Hair follicle dermal papilla cell (primary cell): ENCODE measurements at places on chromosomes 2 and 18. TPM values are rescaled to one million over a fixed set of nuclear protein-coding genes. Genes with fewer than 3 reads are reported as not detected.

The PROKR1 gene
- total RNA-seq, result not detected in 2 replicates

The VWC2L gene
- total RNA-seq, result under 0.01 TPM in 1 of 2 replicates, not detected in the other

The RAMP1 gene
- total RNA-seq, result 0.32 and 0.85 TPM in 2 replicates

The MC5R gene
- total RNA-seq, result 0.16 TPM in 1 of 2 replicates, not detected in the other

The VWA3B gene
- total RNA-seq, result not detected in 2 replicates

The ANO7 gene
- 0.12 and 0.49 TPM in 2 replicates for total RNA-seq

The HOXD8 gene
- 21.7 and 25.5 TPM in 2 replicates for total RNA-seq

The HOXD1 gene
- total RNA-seq, result 1.9 and 2.9 TPM in 2 replicates

The MOCOS gene
- 8.9 and 14.5 TPM in 2 replicates for total RNA-seq

The GTF3C2 gene
- 29.7 and 32.4 TPM in 2 replicates for total RNA-seq

The EMILIN1 gene
- 147 and 151 TPM in 2 replicates for total RNA-seq

The SLC8A1 gene
- total RNA-seq, result 36.2 and 44.0 TPM in 2 replicates

The CIB4 gene
- not detected in 2 replicates for total RNA-seq

The HOXD12 gene
- not detected in 2 replicates for total RNA-seq

The OR6B2 gene
- total RNA-seq, result not detected in 2 replicates

The SNTG2 gene
- not detected in 2 replicates for total RNA-seq
